ENCODE measurements at places on chromosomes 3 and 15.

GRCh38 chr3:152183473-152183872, 85.3 kb upstream of the MBNL1 start:
- DNase-seq, result no peak

DNA sequence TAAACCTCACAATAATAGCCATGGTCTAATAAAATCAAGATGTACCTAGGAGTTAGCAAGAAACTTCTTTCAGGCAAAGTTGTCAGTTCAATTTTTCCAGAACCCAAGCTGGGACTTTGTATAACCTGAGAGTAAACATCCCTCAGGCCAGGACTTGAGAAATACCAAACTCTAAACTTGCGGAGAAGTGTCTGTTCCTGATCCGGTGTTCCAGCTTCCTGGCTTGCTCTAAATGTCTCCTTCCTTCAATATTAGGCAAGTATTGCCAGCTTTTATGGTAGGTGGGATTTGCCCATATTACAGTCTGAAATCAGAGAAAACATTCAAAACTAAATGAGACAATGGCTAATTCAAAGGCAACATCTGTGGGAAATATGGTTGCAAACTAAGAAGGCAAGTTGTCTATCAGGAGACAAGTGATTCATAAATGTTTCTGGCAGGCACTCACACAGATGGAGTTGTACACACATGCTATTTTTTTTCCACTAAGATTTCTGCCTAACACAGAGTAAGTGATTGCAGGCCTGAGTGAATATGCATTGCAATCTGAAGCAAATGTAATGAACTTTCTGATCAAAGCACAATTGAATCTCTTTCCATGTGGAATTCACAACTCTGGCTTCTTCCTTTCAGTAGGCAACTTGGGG, 88.3 kb upstream of the COL8A1 start:
- no peak for DNase-seq

DNA sequence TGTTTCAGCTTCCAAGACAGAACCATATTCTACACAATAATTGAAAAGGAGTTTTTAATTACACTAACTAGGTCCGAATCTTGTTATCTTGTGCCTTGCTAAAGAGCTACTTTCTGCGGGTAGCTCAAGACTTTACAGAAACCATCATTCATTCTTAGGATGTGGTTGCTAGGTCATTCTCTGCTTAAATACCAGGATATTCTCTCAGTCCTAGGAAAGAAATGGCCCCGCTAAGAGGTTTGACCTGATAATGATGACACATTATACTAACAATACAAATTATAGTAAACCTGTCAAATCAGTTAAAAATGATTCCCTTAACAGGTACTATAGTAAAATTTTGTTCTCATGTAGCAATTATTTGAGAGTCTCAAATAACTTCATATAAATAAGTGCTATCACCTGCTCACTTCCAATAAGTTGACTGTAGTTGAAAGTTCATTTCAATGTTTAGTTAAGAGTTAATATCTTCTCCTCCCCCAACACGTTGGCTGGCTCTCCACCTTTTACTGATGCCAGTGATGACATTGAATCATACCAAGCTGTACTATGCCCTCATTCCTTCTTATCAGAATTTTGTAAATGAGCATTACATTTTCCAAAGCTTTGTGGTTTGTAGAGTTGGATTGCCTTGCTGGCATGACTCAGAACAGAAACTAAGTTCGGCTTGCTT, 3.6 kb upstream of the C3orf85 start:
- no peak for DNase-seq

GRCh38 chr3:4976109-4976508, 3.1 kb upstream of the BHLHE40 start:
- no peak for DNase-seq

DNA sequence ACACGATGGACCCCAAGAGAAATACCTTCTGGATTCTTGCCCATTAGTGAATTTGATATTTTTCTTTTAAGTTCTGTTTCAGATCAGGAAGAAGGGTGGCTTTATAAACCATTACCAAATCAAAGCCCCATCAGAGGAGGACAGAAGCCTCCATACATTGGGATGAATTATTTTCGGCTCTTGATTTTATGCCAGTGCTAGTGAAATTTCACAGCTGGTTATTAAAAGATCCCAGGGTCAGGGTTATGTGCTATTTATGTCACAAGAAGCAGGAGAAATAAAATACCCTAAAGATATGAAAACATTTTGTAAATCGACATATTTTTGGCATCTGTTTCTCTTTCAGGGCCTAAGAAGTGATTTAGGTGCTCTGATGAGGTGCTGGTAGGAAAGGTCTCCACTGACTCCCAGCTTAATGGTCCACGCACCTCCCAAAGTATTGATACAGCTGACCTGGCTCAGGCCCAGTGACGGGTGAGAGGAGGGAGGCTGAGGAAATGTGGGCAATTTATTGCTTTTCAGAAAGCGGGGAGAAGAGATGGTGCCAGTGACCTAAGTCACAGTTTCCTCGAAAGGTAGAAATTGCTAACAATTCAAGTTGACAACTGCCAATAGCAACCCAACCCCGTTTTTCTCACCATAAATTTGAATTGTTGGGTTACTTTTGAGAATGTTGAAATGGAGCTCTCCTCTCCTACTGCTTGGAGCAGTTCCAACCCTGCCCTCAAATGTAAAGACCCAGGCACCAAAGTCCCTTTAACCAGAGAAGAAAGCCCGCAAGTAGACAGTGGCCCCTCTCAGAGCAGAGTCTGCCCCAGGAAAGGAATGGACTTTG, 315.6 kb upstream of the NR2E3 start:
- no peak for DNase-seq

GRCh38 chr3:138445236-138445635, 10.8 kb downstream of the ESYT3 start:
- no peak for DNase-seq

DNA sequence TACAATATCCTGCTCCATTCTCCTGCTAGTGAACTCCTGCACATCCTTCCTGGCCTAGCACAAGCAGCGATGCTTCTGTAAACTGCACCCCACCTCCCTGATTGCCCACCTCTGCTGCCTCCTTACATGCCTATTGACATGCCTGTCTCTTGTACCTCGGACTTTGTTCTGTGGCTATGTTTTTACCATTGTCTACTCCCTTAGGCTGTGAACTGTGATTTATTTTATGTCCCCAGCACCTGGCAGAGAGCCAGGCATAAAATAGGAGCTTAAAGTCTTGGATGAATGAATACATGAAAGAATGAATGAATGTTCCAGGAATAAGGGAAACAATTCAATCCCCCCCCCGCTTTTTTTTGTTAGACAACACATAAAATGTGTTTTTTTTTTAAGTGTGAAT, 210.0 kb downstream of the MYRIP start:
- DNase-seq, result no peak

GRCh38 chr3:72560846-72561675, 287.2 kb downstream of the SHQ1 start:
- DNase-seq, result no peak

DNA sequence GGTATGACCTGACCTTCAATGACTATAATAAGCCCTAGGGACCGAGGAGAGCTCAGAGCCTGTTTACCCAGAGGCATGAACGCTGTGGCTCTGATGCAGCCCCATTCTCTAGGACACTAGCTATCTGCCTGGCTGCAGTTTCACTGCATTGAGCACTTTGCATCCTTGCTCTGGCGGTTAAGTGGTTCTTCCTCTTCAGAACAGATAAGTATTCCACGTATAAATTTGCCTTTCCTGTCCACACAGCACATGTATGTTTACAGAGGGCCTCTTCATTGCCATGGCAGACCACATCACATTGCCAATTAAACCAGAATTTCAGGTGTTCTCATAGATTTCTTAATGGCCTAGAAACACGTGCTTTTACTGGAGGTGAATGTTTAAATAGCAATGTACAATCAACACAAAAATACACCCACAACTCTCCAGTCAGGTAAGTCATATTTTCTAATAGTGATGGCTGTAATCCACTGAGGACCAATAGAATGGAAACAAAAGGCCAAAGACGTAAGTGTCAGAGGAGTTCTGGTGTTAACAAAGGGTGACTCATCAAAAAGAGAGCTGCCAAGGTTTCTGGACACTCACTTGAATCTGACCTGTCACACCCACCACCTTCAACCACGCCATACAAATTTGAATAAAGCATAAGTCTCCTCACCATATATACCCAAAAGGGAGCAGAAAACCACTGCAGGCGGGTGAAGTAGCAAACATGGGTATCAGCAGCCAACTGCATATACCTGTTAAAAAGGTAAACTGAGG, 553.4 kb downstream of the OCA2 start:
- no peak for DNase-seq

GRCh38 chr15:75817138-75817935, 25.9 kb upstream of the UBE2Q2 start:
- DNase-seq, result no peak

- DNase-seq, result no peak
Measured at GRCh38 chr3:38603731-38604131, 45.8 kb downstream of the SCN5A start.

GRCh38 chr3:64612916-64613526, 74.8 kb downstream of the ADAMTS9 start:
- DNase-seq, result no peak

GRCh38 chr3:185397676-185398075, 34.7 kb downstream of the MAP3K13 start:
- DNase-seq, result no peak
